ENCODE measurements at places on chromosomes 6 and 20.

- no peak for DNase-seq
Measured at GRCh38 chr6:107956181-107956580, 1.8 kb downstream of the SEC63 start.

DNA sequence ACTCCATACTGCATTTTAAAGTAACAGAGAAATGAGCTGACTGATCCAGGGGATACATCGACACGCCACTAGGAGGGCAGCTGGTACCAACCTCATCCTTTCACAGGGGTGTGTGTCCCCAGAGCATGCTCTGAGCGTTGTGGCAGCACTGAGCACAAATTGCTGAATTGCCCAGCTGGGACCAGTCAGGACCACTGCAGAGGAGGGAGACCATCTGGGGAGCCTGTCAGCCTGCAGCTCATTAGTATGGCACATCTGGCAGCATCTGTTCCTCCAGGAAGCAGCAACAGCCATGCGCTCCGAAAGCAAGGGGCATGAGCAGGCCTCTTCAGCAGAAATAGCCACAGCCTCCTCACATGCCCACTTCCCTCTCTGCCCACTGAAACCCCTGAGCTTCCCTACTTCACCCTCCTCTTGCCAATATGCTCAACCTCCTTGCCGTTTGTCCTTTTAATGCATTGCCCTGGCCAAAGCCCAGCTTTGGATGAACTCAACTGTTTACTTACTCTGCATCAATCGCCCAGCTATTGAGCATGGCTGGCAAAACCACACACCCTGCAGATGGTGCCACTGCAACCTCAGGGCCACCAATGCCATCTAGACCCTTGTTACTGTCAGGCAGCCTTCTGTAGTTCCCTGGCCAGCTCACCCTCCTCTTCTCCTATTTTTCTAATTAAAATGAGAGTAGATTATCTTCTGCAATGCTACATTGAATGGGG lies 77.6 kb upstream of the NEDD9 start:
- no peak for DNase-seq

DNA sequence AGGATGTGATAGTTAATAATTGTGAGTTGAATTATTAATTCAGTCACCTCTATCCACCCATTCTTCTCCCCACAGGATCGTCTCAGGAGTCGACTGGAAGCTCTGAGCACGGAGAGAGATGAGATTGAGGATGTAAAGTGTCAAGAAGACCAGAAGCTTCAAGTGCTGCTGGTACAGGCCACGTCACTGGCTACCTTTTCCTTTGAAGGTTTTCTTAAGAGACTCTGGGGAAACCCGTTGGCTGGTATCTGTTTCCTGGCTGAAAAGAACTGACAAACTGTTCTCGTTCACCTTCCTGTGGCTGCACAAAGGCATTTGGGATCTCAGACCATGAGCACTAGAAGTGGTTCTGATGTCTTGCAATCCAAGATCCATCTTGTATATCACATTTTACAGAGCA lies 3.8 kb downstream of the TRIM15 start:
- peak; percentile 61 for DNase-seq

- DNase-seq: no peak
Measured at GRCh38 chr6:80268865-80269730, 162.6 kb downstream of the BCKDHB start.

DNA sequence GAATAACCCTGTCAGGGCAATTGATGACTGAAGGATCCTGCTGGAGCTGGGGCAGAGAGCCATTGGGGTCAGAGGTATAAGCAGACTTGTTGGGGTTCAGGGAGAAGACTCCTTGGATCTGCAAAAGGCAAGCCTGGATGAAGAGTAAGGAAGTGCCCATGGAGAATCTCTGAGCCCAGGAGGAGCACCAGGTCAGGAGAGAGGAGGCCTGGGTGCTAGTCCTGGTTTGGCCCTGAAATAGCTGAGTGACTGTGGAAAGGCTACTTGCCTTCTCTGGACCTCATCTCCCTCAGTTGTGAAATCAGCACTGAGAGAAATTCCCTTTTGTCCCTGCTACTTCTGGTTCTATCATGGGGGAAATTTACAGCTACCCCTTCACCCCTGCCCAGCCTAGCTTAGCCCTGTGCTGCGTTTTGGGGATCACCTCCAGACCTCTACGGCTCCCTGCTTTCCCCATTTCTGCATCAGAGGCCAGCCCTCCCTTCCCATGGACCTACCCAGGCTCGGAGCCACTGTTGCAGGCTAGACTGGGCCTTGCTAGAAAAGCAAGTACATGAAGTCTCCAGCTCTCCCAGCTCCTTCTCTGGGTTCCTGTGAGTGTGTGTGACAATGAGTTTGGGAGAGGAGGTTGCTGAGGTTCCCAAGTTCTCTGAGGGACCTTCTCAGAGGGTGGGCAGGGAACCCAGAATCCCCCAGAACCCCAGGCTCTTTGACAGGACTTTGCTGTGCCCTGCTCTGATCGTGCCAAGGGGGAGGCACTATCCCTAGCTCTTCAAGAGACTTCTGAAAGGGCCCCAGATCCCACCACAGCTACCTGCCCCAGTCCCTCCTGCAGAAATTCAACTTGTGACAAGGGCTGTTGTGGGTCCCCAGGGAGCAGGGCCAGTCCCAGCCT lies 2.3 kb upstream of the NCR2 start:
- no peak for DNase-seq

GRCh38 chr6:144036064-144036834 lies 28.2 kb upstream of the PLAGL1 start:
- DNase-seq: peak; percentile 28

GRCh38 chr6:90468080-90468479 lies 118.8 kb downstream of the MAP3K7 start:
- DNase-seq: peak; percentile 74

DNA sequence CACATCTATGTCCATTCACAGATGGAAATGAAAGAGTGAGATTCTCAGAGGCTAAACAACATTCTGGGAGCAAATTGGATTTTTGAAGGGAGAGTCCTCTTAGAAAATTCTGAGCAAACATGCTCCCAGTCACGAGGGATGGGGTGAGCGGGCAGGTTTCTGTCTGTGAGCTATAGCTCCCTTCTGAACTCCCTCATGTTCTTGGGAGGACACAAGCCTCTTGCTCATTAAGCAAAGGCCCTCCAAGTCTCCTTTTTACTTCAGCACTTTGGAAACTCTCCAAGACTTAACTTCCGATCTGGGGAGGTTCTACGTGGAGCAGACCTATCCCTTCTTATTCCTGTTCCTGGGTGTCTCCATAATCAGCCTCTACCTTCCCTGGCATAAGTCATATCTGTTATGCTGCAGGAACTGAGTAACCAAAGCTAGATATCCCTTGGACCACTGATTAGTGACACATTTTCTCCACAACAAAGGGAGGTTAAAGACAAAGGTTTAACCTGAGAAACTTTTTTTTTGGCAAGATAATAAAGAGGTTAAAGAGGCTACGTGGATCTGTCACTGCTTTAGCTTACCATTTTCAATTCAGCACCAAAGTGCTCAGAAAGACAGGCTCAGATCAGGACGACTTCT lies 33.0 kb upstream of the SMIM29 start:
- no peak for DNase-seq

DNA sequence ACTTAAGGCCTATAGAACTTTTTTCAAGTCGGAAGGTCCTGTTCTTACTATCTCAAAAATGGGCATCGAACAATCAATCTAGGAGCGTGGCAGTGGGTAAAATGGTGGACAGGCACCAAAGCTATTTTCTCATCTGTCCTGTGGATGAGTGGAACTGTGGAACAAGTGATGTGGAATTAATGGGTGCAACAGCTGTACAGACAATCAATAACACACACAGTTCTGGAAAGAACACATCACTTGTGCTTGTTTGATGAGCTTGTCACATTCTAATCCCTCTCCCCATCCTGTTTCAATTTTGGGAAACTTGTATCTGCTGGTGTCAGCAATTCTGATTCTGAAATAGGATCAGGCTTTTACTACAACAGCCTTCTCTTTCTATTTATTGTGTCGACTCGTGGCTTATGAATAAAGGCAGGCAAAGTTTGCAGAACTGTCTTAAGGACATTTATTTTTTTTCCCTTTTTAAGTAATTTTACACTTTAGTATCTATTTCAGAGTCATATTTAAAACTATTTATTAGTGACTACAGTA lies 11.5 kb downstream of the RBM24 start:
- no peak for DNase-seq

- DNase-seq: peak; percentile 73
Measured at GRCh38 chr20:46757754-46758678, 48.6 kb downstream of the SLC2A10 start.

GRCh38 chr6:17258749-17259148 lies 22.4 kb upstream of the RBM24 start:
- no peak for DNase-seq

DNA sequence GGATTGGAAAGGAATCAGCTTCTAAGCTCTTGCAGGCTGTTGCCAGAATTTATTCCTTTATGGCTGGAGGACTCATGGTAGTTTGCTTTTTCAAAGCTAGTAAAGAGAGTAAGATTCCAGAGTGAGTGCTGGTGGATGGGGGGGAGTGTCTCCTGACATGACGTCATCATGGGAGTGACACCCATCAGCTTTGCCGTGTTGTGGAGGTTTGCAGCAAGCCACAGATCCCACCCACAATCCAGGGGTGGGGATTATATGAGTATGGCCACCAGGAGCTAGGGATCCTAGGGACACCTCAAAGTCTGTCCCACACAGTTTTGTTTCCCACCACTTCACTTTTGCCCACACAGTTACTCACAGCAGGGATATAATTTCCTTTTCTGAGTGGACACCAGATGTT lies 28.7 kb upstream of the PMEPA1 start:
- DNase-seq: no peak

GRCh38 chr6:127090051-127090450 lies 28.4 kb upstream of the RSPO3 start:
- DNase-seq: no peak

DNA sequence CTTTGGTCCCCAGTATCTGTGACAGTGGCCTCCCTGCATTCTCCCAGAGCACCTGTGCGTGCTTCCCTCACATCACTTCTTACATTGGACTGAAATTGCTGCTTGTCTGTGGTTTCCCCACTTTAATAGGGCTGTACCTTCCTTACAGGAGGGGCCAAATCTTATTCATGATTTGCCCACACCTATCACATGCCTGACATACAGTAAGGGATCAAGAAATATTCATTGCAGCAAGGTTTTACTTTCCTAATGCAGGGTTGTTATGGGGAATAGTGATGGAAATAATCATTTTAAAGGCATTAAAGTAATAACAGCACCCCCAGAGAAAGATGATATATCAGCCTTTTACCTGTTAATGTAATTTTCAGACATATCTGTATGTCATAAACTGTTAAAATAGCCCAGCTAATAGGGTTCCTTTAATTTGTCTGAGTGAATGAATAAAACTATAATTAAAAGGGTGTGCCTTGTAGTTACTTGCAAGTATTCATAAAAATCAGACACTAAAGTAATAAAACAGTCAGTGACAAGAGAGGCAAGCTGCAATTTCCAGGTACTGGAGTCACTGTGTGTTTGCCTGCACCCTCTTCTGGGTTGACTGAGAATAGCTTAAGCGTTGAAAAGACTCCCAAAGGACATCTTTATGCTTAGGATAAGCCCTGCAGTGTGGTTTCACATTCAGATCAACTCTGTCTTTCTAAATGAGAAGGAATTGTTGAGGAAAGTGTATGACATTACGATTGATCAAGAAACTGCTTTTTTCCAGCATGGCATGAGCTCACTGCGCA lies 182.7 kb downstream of the PHACTR1 start:
- DNase-seq: no peak

DNA sequence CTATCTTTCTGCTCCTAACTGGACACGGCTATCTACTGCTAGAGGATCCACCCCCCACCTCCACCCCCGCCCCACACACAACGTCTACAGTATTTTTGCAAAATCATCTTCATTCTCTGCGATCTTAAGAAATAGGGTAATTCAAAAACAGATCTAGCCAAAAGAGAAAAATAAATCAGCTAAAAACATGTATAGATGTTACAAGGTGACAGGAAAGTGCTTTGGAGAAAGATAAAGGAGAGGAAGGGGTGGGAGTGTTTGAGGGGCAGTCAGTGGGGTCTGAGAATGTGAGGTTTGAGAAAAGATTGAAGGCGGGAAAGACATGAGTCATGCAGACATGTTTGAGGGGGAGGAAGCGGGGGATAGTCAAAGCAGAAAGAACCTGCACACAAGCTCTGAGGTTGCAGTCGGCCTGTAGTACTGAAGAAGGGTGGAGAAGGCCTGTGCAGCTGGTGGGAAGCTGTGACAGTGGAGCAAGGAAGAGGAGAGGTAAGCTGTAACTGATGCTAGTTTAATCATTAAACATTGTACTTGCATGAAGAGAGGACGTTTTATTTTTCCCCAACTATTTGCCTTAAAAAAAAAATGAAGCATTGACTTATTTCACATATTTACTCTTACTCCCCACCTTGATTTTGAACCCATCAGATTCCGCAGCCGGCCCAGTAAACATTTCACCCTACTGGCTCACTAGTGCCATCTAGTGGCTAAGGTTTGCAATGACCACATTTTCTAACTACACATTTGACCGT lies 332.6 kb downstream of the ADGRB3 start:
- DNase-seq: peak; percentile 62

Measured in activated CD4-positive, alpha-beta memory T cell treated with anti-CD3 and anti-CD28 coated beads for 36 hours (primary cell).